Lower leg skin (tissue), 4 donors: ENCODE measurements at places on chromosomes 13 and 19.

DNA sequence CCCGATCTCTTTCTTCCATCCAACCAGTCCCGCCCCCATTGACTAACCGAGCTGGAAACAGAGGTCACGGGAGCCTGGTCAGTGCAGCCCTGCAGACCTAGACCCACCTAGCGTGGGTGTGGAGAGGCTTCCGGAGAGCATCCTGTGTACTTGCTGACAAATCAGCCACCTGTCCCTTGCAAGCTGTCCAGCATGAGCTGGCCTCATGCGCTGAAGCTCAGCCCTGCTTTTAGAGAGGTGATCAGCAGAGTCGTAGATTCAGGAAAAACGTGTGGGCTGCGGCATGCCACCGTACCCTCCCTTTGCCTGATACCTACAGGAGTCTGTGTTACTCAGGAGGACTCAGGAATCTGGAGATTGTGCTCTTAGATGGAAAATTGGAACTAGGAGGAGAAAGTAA lies 80.3 kb upstream of the UQCRFS1 start:
- DNase-seq: peak; percentile 68

DNA sequence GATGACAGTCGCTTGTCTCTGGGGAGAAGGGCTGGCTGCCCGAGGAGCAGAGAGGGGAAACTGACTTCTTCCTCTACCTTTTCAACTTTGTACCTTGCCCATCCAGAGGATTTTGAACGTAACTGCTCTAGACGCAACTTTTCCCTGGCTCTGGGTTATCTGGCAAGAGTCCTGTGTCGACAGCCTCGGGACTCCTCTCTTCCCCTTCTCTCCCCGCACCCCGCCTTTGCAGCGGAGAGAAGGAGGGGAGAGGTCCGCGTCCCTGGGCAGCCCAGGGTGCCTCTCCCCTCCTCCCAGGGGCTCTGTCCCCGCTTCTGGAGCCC lies 574 bp downstream of the SH3GL1 start:
- peak; percentile 22 for DNase-seq

GRCh38 chr13:29883941-29884518 lies 33.6 kb upstream of the UBL3 start:
- DNase-seq: no peak

GRCh38 chr13:94677799-94678198 lies 34.5 kb downstream of the SOX21 start:
- DNase-seq: no peak

- DNase-seq: no peak
Measured at GRCh38 chr19:10295305-10295846, 5.6 kb downstream of the ICAM5 start.

DNA sequence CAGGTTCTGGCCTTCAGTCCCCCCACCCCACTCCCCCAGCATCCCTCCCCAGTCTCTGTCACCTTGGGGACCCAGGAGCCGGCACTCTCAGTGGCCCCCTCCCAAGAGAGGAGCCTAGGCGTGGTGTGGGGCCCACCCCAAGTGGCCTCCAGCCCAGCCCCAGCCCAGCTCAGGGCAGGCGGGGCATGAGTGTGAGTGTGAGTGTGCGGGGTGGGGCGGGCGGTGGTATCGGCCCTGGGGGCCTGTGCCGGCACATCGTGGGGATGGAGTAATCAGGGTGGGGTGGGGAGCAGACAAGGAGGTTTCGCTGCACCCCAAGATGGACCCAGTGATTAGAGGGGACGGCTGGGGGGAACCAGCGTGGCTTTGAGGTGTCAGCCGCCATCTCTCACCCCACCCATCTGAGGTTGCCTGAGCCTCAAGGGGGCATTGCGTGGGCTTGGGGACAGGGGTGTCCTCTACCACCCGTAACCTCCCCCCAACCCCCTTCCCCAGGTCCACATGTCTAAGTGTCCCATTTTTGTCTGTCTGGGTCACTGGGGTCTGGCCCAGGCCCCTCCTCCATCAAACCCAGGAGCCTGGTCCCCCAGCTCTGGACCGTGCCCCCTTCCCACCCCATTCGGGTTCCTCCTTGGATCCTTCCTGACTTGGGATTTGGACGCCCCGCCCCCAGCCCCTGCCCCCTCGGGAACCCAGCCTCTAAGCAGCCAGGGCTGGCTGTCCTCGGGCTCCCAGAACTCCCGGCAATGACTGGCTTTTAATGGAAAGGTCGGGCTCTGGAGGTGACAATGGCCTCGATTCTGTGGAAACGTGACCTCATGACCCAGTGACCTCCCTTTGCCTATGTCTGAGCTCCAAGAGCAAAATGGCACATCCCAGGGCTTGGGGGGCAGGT lies 6.9 kb upstream of the SULT2B1 start:
- no peak for DNase-seq

GRCh38 chr13:32081591-32081990 lies 50.0 kb downstream of the FRY start:
- DNase-seq: no peak

- DNase-seq: no peak
Measured at GRCh38 chr19:47819858-47820257, 1.9 kb upstream of the CRX start.

GRCh38 chr19:2149980-2150793 lies 1.2 kb downstream of the AP3D1 start:
- no peak for DNase-seq

DNA sequence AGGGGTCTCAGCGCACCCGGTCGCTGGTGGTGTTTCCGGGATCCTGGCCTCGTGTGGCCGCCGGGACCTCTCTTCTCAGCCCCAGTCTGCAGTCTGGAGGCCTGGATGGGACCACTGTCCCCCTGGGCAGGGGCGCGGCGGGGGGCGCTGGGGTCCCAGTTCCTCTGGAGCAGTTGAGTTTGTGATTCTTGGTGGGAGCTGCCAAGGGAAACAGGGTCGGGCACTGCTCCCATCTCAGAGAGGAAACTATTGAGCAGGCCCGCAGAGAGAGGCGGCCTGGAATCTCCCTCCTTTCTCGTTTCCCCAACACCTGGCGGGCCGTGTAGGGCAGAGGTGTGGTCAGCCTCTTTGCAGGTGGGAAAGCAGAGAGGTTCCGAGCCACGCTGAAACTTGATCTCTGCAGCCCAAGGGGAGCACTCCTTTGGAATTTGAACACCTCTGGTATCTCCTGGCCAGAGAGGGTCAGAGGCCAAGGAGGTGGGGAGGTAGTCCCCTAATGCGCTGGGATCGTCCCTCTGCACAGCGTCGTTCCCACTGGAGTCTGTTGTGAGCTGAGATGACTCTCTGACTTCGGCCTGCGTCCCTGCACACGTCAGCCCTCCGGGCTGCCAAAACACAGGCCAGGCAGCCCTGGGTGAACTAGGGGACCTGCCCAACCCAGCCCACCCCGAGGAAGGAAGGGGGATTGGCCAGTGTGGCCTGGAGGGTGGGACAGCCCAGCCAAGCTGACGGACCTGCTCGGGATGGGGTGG lies 741 bp downstream of the PLEKHF1 start:
- no peak for DNase-seq

DNA sequence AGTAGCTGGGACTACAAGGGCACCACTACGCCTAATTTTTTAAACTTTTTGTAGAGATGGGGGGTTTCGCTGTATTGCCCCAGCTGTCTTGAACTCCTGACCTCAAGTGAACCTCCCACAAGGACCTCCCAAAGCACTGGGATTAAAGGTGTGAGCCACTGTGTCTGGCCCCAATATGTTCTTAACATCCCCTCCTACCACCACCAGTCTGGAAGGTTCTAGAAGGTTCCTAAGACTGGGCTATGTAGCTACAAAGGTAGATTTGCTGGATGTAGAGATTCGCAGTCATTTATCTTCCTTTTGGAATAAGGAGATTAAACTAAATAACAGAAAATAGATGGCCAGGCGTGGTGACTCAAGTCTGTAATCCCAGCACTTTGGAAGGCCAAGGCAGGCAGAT lies 5.3 kb downstream of the HSD17B14 start:
- DNase-seq: no peak

DNA sequence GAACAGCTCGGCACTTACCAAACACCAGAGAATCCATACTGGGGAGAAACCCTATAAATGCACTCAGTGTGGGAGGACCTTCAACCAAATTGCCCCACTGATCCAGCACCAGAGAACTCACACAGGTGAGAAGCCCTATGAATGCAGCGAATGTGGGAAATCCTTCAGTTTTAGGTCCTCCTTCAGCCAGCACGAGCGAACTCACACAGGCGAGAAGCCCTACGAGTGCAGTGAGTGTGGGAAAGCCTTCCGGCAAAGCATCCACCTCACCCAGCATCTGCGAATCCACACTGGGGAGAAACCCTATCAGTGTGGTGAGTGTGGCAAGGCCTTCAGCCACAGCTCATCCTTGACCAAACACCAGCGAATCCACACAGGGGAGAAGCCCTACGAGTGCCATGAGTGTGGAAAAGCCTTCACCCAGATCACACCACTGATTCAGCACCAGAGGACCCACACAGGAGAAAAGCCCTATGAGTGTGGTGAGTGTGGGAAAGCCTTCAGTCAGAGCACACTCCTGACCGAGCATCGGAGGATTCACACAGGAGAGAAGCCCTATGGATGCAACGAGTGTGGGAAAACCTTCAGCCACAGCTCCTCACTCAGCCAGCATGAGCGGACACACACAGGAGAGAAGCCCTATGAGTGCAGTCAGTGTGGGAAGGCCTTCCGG lies 8.3 kb downstream of the ZNF135 start:
- DNase-seq: no peak

GRCh38 chr19:33373453-33374235 lies at the start of gene CEBPG:
Gene CEBPG, plus strand, starts transcription at chr19:33373709. Its CDS starts 5,531 bp downstream, at chr19:33379240.
- peak; percentile 99 for DNase-seq
